ENCODE measurements at places on chromosomes 13 and 19.

DNA sequence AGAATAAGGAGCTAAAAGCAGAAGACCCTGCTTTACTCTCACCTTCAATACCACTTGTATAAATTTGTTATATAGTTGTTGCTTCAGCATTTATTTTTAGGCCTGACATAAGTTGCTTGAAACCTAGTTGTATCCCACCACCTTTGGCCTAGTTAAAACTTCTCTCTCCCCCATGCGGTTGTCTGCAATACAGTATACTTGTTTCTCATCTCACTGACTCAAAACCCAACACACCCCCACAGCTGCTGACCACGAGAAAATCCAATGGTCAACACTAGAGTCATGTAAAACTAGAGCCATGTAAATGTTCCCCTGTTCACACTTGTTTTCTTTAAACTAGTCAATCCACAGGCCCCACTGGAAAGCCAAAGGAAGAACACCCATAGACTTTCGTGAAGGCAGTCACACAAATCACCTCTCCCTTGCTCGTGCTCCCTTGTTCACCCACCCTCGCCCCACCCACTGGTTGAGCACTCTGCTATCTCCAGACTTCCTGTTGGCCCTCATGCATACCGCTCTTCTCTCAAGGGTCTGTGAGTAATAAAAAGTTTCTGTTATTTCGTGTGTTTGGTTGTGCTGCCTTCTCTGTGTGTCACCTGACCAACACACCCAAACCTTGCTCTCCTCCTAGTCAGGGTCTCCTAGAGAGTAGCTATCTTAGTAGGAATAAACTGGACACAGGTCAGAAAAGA, 12.9 kb upstream of the CCDC169 start:
- DNase-seq, result no peak

DNA sequence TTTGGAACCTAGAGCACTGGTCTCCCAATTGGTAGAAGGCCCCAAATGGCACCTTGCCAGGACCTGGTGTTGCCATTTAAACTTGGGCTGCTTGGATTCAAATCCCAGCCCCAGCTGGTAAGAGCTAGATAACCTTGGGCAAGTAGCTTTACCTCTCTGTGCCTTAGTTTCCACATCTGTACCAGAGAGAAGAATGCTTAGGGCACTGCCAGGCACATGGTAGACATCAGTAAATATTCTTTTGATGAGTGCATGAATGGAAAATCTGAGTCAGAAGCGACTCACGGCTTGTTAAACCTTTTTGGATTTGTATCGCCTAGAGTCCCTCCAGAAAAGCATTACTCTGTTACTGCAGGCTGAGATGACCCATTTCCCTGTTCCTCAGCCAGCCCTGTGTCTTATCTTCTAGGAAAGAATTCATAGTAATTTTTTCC, 90.9 kb downstream of the SIPA1L3 start:
- no peak for DNase-seq

DNA sequence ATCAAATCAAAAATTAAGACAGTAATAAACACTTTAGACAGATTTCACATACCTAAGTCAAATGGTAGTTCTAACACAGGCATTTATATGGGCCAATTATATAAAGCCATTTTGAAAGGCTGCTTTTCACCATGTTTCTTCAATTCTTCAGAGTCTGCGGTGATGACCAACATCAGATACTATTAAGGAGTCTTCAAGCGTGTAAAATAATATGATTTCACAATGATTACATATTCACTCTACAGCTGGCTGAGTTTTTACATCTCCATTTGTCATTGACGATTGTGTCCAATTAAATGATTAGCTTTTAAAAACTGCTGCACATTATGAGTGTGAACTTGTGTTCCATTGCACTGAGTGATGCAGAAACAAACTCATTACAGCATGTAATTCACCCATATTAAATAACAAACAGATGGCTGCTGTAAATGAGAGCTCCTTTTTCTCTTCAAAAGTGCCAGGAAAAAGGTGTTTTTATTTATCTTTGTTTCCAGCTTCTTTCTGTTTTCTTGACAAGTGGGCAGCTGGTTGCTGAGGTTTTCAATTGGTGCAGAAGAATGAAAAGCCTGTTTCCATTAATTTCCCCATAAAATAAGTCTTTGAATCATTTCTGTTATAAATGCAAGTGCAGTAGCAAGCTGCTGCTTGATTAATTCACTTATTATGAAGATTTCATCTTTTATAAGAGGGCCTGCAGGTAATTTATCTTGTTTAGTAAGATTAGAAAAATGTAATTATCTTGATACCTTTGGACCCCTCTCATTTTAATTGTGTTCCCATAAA, 676.1 kb upstream of the KLHL1 start:
- no peak for DNase-seq

DNA sequence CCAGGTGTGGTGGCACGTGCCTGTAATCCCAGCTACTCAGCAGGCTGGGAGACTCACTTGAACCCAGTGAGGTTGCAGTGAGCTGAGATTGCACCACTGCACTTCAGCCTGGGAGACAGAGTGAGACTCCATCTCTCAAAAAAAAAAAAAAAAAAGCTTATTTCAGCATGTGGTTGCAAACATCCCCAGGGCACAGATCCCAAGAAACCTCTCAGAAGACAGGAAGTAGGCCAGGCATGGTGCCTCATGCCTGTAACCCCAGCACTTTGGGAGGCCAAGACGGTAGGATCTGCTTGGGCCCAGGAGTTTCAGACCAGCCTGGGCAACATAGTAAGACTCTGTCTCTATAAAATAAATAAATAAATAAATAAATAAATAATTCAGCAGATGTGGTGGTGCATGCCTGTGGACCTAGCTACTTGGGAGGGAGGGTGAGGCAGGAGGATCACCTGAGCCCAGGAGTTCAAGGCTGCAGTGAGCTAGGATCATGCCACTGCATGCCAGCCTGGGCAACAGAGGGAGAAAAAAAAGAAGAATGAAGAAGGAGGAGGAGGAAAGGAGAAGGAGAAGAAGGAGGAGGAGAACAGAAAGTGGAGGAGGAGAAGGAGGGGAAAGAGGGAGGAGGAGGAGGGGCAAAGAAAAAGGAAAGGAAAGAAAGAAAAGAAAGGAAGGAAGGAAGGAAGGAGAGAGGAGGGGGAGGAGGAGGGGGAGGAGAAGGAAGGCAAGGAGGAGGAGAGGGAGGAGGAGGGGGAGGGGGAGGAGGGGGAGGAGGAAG, 4.3 kb upstream of the LRRC8E start:
- DNase-seq, result no peak

GRCh38 chr19:32540621-32541020, 40.4 kb upstream of the PDCD5 start:
- DNase-seq, result no peak

GRCh38 chr13:51297556-51297955, 41.9 kb upstream of the SERPINE3 start:
- DNase-seq, result no peak

GRCh38 chr19:4090356-4091220, 23.9 kb upstream of the ZBTB7A start:
- no peak for DNase-seq

DNA sequence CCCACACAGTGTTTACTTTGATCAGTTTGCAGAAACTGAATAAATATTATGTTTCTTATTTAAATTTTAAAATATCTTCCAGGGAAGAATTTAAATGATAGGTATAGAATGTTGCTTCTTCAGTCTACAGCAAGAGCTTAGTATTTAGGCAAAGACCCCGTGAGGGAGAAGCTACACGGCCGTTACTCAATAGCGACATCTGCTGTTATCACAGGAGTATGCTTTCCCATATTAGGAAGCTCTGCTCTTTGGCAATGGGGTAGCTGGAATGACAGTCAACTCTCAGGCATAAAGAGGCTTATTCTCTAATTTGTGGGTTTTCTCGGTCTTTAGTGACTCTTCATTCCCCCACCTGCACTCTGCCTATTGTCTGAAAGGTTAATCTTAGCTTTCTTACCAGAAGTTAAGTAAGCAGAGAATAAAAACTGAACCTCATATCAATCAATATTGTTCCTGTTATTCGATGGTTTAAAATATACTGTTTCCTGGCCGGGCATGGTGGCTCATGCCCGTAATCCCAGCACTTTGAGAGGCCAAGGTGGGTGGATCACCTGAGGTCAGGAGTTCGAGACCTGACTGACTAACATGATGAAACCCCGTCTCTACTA, 13.2 kb upstream of the LHFPL6 start:
- DNase-seq, result no peak

- no peak for DNase-seq
Measured at GRCh38 chr13:44506719-44507118, 69.4 kb downstream of the TSC22D1 start.

- DNase-seq, result no peak
Measured at GRCh38 chr19:38047641-38048040, 140.6 kb downstream of the SIPA1L3 start.

DNA sequence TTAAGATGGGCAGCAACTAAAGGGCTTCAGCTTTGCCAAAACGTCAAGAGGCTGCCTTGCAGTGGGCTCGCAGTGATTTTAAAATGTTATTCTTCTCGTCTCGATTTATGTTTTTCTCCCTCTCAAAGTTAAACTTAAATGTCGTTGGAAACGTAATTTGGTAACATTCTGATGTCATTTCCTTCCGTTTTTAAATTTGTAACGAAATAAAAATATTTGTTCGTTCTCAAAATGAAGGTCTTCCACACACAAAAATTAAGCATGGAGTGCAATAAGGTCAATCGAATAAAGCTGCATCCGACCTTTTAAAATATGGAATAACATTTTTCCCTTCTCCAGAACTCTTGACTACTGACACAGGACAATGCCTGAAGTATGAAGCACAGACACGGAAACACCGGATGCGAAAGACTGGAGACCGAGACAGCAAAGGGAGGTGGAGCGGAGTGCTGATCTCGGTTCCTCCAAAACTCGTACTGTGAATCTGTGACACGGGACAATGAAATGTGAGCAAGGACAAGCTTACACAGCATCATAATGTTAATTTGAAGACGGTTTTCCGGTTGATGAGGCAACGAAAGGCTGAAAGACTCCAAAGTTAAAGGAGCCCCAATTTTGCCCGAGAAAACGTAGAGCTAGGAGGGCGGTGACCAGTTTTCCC, 850 bp downstream of the MTMR6 start:
- DNase-seq, result no peak

GRCh38 chr13:33764716-33765115, 53.2 kb upstream of the RFC3 start:
- no peak for DNase-seq

GRCh38 chr13:75533861-75534260, 3.8 kb downstream of the COMMD6 start:
- no peak for DNase-seq

- DNase-seq, result no peak
Measured at GRCh38 chr19:53311044-53311443, 22.5 kb upstream of the ZNF845 start.

DNA sequence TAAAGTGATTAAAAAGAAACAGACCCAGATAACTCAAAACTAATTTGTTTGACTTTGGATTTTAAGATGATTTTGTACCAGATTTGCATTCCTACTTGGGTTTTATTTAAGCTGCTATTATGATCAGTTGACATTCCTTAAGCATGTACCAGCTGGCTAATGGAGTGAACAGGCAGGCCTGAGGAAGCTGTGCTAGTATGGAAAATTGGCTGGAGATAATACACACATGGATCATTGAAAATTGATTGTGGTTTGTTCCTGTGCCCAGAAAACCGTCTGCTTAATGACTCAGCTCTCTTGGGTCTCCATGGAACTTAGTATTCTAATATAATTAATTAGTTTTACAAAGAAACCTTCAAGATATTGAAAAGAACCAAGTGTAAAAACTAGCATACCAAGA, 22.6 kb downstream of the POLR1D start:
- DNase-seq, result no peak

DNA sequence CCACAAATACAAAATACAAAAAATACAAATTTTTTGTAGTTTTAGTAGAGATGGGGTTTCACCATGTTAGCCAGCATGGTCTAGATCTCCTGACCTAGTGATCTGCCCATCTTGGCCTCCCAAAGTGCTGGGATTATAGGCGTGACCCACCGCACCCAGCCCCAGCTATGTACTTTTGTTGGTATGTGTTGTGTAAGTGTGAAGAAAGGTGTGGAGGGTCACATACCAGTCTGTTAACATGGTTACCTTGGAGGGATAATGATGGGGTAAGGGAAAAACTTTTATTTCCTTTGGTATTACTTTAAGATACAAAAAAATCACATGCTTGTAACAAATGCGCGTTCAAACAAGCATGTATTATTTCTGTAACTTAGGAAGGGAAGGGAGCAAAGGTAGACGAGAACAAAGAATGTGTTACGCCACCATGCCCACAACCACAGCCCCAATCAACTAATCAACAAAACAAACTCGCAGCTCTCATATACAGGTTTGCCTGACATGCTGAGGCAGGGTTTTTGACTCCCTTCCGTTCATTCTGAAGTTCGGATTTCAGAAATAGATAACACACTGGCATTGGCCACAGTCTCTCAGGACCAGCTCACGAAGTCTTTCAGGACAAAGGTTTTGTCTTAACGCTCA, 13.5 kb upstream of the VWA8 start:
- DNase-seq, result no peak

- DNase-seq, result no peak
Measured at GRCh38 chr13:76522083-76522755, 364.0 kb downstream of the KCTD12 start.

DNA sequence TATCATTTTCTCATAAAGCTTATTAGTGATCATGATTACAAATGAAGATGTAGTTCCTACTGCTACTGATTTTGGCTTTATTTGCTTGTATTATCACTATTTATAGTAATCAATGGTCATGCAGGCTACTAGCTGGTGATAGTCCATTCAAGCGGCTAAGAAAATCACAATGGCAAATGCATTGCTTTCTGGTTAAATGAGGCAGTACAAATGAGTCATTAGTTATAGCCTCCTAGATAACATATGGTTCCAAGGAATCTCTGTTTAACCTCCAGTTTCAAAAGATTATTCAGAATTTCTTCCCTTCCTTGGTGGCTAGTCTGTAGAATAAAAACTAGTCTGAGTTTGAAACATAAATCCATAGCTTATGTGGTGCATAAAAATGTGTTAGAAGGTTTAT, 141.3 kb upstream of the HTR2A start:
- DNase-seq, result no peak

- DNase-seq, result no peak
Measured at GRCh38 chr13:51928231-51928630, 66.5 kb downstream of the CCDC70 start.

DNA sequence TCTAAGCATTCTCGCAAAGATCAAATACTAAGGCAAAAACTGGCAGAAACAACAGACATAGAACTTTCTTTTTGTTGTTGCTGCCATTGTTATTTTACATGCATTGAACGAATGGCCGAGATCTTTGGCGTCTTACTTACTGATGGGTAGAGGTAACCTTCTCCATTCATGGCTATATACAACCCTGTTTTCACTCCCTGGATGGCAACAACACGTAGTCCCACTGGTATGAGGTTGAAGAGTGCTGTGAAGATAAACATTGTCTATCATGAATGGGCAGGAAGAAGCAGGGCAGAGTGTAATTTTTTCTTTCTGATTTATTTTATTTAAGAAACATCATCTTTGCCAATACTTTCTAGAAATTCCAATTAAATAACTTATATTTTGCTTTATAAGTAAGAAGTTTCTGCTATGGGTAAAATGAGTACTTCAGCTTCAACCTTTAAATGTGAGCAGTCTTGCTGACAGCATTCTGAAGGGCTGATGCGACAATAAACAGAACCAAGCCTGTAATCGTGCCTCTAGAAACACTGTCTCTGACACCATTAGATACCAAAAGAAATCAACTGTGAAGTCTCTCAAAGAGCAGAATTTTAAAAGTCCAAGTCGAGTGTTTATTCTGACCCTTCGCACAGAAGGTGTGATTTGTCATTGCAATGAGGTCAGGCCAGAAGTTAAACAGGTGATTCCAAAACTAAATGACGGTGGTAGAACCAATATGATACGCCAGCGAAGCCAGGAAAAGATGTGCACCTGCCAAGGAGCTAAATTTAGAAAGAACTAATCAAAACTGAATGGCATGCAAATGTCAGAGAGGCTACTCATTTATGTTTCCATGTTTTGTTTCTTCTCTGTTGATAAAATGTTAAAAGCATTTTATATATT, 416.4 kb downstream of the ITGBL1 start:
- no peak for DNase-seq
